ENCODE measurements at places on chromosomes 2 and 18. TPM values are rescaled to one million over a fixed set of nuclear protein-coding genes. Genes with fewer than 3 reads are reported as not detected.

NEURL3 gene
- total RNA-seq: not detected

STEAP3 gene
- total RNA-seq: 11.8 TPM

GCG gene
- not detected for total RNA-seq

SPATA3 gene
- total RNA-seq: not detected

HTR2B gene
- total RNA-seq: 0.50 TPM

RPL31 gene
- 703 TPM for total RNA-seq
